ENCODE measurements at places on chromosomes 2 and 18. TPM values are rescaled to one million over a fixed set of nuclear protein-coding genes. Genes with fewer than 3 reads are reported as not detected.

DNA sequence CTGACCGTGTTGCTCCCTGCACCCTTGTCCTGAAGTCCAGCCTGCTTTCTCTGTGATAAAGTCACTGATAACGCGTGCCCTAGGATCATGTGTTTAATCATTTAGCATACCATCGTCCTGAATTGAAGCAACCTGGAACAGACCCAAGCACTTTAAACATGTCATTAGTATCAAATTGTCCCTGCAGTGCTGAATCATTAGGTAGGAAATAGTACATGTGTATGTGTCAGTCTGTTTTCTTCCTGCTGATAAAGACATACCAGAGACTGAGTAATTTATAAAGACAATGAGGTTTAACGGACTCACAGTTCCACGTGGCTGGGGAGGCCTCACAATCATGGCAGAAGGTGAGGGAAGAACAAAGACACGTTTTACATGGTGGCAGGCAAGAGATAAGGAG lies 2.8 kb downstream of the ASB18 start:
- DNase-seq = no peak

DNA sequence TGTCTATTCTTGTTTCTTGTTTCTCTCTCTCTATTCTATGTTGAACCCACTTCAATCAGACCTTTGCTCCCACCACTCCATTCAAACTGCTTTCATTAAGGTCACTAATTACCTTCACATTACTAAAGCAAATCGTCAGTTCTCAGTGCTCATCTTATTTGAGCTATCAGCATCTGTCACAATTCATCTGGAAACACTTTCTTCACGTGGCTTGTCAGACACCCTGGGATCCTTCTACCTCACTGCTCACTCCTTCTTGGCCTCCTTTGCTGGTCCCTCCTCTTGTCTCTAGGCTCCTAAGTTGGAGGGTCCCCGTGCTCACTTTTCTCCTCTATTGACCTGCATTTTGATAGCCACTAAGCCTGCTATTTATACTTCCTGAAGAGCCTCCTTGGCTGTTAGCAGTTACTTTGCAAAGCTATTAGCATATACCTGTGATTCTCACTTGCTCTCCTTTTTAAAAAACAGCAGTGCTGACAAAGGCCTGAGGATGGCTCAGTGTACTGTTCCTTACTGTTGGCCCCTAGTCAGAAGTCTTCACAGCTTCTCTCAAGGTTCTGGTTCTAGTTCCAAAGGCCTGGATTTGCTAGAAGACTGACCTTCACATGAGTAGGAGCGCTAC lies 80.2 kb downstream of the PLEKHM3 start:
- no peak for DNase-seq

DNA sequence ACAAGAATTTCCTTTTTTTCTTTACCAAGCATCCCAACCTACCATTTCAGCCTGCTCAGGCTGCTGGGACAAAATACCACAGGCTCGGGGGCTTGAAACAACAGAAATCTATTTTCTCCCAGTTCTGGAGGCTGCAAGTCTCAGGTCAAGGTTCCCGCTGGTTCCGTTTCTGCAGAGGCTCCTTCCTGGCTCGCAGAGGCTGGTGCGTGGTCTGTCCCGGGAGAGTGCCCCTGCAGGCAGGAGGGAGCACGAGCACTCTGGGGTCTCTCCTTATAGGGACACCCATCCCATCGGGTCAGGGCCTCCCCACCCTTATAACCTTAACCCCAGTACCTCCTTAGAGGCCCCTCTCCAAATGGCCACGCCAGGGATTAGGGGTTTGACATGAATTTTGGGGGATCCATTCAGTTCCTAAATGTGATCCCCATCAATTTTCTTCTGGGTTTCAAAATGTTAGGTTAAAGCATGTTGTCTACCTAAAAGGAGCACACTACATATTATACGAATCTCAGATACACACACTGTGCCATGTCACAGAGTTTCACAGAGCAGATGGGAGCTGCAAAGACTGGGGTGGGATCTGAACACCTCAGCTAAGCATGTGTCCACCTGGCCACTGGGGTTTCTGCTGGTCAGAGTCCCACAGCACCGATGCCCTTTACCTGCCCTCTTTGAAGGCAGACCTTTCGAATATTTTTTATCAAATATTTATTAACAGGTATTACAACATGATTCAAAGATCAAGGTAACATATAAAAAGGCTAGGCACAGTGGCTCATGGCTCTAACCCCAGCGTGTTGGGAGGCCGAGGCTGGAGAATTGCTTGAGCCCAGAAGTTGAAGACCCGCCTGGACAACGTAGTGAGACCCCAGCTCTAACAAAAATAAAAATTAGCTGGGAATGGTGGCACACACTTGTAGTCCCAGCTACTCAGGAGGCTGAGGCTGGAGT lies 17.6 kb upstream of the ADI1 start:
- DNase-seq = peak; percentile 77

DNA sequence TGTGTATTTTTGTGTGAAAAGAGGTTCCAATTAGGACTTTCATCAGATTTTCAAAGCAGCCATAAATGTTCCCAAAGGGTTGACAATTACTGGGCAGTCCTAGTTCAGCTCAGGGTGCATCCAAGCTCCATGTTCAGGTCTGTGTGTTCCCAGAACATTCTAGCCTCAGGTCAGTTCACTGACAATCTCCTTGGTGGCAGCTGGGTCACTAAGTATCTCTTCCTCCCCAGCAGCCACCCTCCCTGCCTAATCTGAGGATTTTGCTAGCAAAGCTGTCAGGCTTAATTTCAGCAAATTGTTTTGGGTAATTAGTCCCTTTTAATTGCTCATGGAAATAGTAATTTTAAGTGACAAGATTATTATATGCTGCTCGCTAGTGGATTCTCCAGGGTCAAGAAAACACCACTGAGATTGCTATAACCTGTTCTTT lies 29.8 kb downstream of the UPP2 start:
- DNase-seq = no peak

DNA sequence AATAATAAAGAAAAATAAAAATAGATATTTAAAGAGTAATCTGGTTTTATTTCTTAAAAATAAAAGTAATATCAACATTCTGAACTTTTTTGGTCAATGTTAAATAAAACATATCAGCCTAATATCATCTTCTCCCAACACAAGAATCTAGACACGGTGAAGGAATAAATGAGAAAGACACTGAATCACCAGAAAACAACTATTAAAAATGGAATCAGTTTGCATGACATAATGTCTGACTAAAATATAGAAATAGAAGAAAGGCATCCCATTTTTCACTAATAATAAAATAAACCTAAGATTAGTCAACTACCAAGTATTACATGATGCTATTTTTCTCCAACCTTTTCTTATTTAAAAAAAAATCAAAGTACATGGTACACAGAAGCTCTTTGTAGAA lies 30.8 kb upstream of the TNFAIP6 start:
- no peak for DNase-seq

- DNase-seq = no peak
Observed at GRCh38 chr2:154452471-154452870, 246.0 kb upstream of the KCNJ3 start.

DNA sequence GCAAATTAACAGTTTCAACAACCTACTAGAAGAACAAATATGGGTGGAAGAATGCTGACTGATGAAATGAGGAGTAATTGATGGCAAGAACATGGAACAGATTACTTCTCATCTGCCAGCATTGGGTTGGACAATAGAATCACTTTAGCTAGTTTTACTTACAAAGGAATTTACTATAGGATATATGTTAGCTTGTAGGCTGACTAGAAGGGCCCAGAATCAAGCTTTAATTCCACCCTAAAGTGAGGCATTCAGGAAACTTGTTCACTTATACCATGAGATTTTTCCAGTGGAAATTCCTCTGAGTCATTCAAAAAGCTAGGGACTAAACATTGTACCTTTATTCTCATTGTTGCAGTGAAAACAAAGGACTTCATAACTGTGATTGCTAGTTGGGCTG lies 5.0 kb upstream of the ZSWIM2 start:
- DNase-seq = no peak

The CHST10 gene
- 8.3 TPM for total RNA-seq
